Hematopoietic multipotent progenitor cell treated with erythropoietin and hydrocortisone succinate and interleukin-3 and kit ligand, for 4 days (in vitro differentiated cells): ENCODE measurements at places on chromosomes 11 and 22.
A peak's percentile ranks its signal among the peaks of the same experiment; 100 is the strongest.

GRCh38 chr11:83311701-83312100 is 25.5 kb upstream of the CCDC90B start:
- no peak for DNase-seq

DNA sequence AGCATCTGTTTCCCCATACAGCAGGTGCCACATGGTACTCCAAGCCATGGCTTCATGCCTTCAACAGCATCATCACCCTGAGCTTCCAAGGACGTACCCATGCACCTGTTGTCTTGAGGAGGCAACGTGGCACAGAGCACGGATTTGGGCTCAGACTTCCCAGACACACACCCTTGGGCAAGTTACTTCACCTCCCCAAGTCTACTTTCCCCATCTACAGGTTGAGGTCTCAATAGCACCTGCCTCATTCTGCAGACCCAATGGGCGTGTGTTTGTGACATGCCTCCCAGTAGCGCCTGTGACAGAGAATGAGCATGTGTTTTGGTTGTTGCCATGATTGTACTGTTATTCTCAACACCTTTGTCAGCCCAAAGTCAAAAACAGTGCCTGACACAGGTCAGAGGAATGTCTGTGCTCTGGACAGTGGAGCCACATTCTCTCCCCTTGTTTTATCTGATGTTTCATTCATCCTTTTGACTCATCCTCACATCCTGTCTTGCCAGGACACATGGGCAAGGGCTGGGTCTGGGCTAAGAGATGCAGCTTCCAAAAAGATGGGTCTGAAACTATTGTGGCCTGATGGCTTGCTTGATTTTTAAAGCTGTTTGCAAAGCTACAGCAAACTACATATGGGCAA is 53.4 kb upstream of the CCND1 start:
- DNase-seq, result no peak

DNA sequence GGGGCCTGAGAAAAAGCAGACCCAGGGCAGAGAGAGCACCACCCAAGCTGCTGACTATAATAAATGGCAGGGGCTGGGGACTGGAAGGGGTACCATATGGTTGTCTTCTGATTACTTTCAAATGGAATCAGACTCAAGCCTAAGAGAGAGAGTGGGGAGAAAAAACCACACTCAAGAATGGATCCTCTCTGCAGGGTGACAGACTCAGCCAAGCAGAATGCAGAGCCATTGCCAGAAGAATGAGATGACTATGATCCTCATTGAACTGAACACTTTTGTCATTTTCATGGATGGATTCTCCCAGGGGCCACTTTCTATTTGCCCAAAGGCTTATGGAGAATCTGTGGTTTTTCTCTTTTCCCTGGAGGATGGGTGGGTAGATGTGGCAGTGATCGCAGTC is 8.7 kb downstream of the UBASH3B start:
- no peak for DNase-seq

- peak; percentile 67 for DNase-seq
Observed at GRCh38 chr11:87281496-87281895, 243.8 kb downstream of the TMEM135 start.
